Trophoblast cell (in vitro differentiated cells and primary cell): ENCODE measurements at places on chromosomes 7 and 10.

DNA sequence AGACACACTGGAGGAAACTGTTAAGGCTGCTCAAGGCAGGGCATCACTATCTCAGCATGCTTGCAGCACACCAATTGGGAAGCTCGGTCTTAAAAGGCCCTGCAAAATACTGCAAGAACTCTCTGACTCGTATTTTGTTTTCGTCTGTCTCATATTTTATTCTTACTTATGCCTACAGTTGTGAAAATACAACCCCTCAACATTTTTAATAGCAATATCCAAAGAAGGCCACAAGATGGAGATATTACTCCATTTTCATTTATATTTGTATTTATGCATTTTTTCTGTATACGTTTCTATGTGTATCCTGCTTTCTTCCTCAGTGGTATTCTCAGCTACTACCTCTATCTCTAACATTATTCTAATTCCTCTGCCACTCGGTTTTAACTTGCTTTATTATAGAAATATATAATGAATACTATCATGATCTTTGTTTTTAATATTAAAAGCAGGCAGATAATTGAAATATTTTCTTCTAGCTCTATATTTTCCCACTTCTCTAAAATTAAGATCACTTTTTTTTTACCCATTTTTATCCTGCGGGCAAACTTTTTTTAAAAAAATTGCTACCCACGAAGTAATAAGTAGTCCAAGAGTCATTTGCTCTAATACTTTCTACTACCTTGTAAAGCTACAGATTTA is 10.0 kb downstream of the DNAJC1 start:
- DNase-seq = peak; percentile 71

GRCh38 chr7:133646472-133647315 is 393.8 kb downstream of the EXOC4 start:
- DNase-seq = no peak

DNA sequence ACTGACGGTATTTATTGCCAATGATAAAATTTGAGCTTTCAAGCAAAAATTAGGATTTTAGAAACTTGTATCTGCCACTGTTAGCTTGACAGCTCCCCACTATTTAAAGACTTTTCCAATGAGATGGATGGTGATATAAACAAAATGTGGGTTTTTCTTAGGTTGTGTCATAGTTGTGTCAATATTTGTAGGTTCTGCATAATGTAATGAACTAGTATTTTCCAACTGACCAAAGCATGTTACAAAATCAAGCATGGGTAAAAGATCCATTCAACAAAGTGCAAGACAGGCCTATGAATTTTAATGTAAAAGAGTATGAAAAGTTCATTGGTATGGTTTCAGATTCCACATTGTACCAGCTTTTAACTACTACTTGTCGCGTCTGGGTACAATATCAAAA is 165.6 kb downstream of the SKAP2 start:
- no peak for DNase-seq

GRCh38 chr7:123975084-123975483 is 50.0 kb downstream of the SPAM1 start:
- no peak for DNase-seq

- no peak for DNase-seq
These were observed 136.8 kb downstream of the MDFIC start for GRCh38 chr7:115058726-115059125.

GRCh38 chr7:21261627-21262594 is 166.0 kb upstream of the SP4 start:
- peak; percentile 5 for DNase-seq

DNA sequence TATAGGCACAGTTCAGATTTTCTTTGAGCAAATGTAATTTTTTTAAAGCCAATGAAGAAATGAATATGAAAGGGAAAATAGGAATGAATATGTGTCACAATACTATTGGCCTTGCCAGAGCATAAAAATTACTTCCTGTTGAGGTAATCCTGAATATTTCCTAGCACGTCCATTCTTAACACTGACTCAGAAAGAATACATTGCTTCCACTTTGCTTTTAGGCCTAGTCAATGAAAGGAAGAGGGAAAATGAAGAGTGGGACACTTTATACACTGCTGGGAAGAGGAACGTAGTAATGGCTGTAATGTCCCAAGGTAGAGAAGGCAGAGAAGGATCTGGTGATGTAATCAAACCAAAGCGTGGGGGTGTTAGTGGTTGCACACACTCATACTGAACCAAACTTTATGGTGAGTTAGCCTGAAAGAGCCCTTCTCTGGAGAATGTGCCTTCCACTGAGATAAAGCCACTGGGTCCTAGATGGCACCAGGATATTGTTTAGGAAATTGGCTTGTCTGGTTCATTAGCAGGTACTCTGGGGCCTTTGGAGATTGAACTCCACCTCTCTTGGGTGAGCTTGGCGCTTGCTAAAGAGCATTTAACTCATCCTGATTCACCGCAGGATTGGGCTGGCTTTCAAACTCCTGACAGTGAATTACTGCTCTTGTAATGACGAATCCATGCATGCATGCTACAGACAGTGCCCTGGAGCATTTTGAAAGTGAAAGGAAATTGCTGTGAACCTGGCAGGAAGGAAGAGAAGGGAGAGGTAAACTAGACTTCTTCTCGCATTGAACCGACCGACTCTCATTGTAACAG is 254.9 kb downstream of the KIAA1217 start:
- peak; percentile 82 for DNase-seq

- DNase-seq = no peak
These were observed 606.0 kb downstream of the INHBA start for GRCh38 chr7:41096917-41097316.

GRCh38 chr10:22271786-22272185 is 44.4 kb upstream of the COMMD3 start:
- DNase-seq = no peak

DNA sequence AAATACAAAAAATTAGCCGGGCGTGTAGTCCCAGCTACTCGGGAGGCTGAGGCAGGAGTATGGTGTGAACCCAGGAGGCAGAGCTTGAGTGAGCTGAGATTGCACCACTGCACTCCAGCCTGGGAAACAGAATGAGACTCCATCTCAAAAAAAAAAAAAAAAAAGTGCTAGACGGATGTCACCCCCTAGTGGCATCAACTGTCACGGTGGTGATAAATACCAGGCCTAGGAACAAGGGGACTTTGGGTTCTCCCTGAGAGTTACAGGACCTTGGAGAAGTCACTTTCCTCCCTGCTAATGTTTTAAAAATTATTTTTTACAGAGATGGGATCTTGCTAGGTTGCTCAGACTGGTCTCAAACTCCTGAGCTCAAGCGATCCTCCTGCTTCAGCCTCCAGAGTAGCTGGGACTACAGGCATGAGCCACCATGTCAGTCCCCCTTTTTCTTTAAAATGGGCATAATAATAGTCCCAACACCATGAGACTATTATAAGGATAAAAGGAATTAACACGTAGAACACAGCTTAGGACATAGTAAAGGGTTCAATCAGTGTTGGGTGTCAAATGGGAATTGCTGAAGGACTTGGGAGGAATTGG is 2.6 kb upstream of the TMEM130 start:
- DNase-seq = peak; percentile 47

DNA sequence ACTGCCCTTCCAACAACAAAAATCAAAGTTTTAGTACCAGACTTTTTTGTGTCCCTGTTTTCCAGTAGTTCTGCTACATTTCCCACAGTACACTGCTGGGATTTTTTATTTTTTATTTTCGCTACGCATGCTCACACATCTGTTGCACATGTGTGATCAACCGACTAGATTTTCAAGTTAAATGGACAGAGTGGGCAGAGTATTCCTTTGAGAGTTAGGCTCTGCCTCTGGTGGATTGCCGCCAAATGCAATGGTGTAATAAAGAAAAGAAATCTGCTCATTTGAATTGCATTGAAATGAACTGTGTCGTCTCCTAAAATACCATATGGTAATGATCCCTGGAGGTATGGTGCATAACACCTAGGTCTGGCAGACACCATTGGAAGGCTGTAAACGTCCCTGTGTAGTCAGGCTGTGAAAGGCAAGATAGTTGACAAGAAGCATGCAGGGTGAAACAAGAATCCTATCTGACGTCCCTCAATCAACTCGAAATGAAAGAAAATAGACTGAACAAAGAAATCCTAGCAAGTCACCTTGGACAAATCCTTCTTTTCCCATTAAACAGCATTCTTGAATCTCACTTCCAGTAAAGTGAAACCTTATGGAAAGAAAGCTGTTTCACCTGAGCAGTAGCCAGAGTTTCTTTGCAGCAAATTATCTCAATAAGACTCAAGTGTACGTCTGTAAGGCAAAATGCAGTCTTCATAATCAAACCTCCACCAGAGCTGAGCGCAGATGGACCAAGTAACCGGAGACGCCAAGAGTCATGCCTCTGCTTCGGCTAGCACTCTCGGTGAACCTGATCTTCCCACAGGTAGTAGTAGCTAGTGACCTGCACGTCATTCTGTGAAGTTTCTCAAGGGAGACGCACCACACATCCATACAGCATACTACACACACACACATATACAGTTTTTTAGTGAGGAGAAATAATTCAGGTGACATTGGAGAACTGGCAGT is 357.3 kb downstream of the CRPPA start:
- DNase-seq = no peak

DNA sequence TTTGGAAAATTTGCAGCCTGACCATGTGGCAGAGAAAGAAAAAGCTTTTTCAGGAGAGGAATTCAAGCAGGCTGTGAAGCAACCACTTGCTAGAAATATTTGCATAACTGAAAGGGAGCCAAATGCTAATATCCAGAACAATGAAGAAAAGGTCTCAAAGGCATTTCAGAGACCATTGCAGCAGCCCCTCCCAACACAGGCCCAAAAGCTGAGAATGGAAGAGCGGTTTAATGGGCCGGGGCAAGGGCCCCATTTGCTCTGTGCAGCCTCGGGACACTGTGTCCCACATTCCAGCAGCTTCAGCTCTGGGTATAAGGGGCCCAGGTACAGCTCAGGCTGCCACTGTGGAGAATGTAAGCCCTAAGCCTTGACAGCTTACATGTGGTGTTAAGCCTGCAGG is 918.1 kb upstream of the POT1 start:
- no peak for DNase-seq

- peak; percentile 52 for DNase-seq
These were observed 120.0 kb upstream of the PLPP4 start for GRCh38 chr10:120336911-120337540.

GRCh38 chr10:128462844-128463243 is 336.6 kb upstream of the MKI67 start:
- no peak for DNase-seq

DNA sequence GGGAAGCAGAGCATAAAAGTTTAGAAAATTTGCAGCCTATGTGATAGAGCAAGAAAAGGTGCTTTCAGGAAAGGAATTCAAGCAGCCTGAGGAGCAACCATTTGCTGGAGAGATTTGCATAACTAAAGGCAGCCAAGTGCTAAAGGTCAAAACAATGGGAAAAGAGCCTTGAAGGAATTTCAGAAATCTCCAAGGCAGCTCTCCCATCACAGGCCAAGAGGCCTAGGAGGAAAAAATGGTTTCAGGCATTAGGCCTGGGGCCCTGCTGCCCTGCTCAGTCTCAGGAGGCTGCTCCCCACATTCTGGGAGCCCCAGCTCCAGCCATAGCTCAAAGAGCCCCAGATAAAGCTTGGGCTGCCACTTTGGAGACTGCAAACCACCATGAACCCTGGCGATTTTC is 95.9 kb upstream of the UNC5B start:
- DNase-seq = no peak

- DNase-seq = no peak
These were observed 113.9 kb downstream of the MYOF start for GRCh38 chr10:93368210-93368609.

GRCh38 chr10:128629111-128630096 is 503.2 kb upstream of the MKI67 start:
- DNase-seq = peak; percentile 58

GRCh38 chr10:130894471-130894870 is 417.1 kb downstream of the TCERG1L start:
- no peak for DNase-seq

GRCh38 chr7:155799514-155799913 is 12.7 kb downstream of the SHH start:
- no peak for DNase-seq

- DNase-seq = no peak
These were observed 31.4 kb downstream of the CCNJ start for GRCh38 chr10:96074776-96075175.

GRCh38 chr7:155864991-155865690 is 52.9 kb upstream of the SHH start:
- DNase-seq = no peak

- no peak for DNase-seq
These were observed 521.4 kb upstream of the SEMA3D start for GRCh38 chr7:85708221-85708620.

DNA sequence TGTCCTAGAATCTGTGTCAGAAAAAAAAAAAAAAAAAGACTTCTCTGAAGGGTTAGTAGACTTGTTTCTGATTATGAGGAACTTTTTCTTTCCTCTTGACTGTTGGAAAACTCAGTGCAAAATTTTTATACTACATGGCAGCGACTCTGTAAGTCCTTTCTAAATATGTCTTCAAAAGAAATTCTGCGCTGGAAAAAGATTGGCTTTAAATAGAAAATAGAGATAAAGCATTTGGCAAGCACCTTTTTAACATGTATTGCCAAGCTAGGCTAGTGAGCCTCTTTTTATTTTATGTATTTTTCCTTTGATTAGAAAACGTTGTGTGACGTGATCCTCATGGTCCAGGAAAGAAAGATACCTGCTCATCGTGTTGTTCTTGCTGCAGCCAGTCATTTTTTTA is 17.9 kb downstream of the KLHL7 start:
- no peak for DNase-seq

- no peak for DNase-seq
These were observed 137.3 kb upstream of the NANOS1 start for GRCh38 chr10:118892255-118892654.

DNA sequence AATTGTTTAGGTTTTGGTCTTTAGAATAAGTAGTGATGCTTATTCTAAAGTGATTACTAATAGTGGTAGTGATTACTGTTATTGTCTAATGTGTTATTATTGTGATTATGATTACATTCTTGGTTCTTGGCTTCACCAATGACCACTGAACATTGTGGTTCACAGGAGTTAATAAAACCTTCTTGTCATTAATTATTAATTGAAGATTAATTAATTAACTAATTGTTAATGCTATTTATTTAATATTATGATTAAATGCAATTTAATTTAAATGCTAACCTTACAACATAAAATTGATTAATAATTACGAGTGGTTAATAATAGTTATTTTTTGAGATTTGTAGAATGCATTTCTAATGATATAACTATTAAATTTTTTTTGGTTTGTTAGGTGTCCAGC is 747.7 kb upstream of the POM121L12 start:
- DNase-seq = no peak
